ENCODE measurements at places on chromosomes 1 and 21. TPM values are rescaled to one million over a fixed set of nuclear protein-coding genes. Genes with fewer than 3 reads are reported as not detected.

DNA sequence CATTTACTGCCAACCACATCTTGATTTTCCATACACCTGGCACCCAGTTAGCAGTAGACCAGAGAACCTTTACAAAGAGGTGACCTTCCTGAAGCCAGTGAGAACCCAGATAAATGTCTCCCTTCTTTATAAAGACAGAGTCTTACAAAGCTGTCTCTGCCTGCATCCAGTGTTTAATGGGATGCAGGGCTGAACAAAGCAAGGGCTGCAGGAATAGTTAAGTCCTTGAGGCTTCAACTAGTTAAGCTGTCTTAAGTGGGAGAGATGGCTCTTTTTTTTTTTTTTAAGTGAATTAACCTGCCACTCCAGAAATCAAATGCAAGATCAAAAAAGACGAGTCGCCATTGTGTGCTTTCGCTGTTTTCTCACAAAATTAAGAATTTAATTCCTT is 1.5 kb downstream of the AHCYL1 start:
- peak overlapping the region; percentile 99 for H3K27ac ChIP-seq
- peak overlapping the region; percentile 95 for H3K4me3 ChIP-seq
- peaks cover 64% of the 10 kb centered on the region for H3K4me1 ChIP-seq
- no peaks in the 10 kb centered on the region for H3K27me3 ChIP-seq
- DNase-seq = no peak

DNA sequence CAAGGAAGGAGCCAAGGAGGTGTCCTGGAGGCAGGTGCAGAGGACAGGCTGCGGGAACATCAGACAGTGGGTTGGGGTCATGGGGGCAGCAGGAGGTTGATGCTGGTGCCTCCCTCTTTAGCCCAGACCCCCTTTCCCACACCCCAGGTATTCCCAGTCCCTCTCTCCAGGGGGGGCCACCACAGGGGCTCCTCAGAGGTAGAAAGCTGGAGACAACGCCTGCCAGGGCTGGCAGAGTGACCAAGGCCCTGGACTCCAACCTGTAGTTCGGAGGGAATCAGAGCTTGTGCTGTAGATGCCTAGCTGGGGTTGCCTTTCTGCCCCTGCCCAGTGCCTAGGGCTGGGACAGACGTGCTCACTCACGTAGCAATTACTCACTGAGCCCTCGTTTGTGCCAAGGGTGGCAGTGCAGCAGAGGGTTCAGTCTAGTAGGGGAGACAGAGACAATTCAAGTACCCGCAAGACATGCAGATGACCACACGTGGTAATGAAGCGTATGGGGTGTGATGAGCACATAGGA is 148.2 kb downstream of the PTPRU start:
- H3K4me3 ChIP-seq = no peak overlapping the region
- H3K27me3 ChIP-seq = peaks cover 3% of the 10 kb centered on the region
- H3K36me3 ChIP-seq = no peaks in the 10 kb centered on the region
- H3K4me1 ChIP-seq = no peaks in the 10 kb centered on the region

GRCh38 chr1:193293726-193294125 is 107.3 kb upstream of the B3GALT2 start:
- no peak overlapping the region for H3K27ac ChIP-seq
- no peak overlapping the region for H3K4me3 ChIP-seq
- no peaks in the 10 kb centered on the region for H3K36me3 ChIP-seq
- no peaks in the 10 kb centered on the region for H3K4me1 ChIP-seq

The ANXA9 gene
- total RNA-seq = not detected

The IFFO2 gene
- 16.3 TPM for total RNA-seq

The CLDN17 gene
- total RNA-seq = not detected

Data from gastrocnemius medialis (tissue), 4 donors.